ENCODE measurements at places on chromosomes 1 and 21.

- no peak for DNase-seq
These were observed 685.3 kb upstream of the CHRM3 start for GRCh38 chr1:238701024-238701423.

GRCh38 chr1:241532162-241532531 is at the start of gene KMO:
KMO (plus strand) TSS chr1:241532378; CDS start chr1:241532445, 67 bp downstream.
- no peak for DNase-seq

GRCh38 chr1:150259758-150260669 is 2.4 kb downstream of the CA14 start:
- DNase-seq: no peak

DNA sequence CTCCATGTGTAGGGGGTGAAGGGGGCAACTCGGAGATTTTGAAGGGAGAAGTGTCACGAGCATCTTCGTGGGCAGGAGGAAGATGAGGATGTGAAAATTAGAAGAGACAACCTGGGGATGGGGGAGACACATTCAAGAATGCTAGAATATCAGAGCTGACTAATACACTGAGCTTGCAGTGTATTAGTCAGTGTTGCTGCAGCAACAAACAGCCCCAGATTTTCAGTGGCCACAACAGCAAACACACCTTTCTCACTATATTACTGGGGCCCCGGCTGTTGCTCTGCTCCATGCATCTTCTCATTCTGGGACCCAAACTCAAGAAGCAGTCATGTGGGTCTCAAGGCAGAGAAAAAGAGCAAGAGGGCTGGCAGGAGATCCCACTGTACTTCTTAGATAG is 74.8 kb upstream of the SIM2 start:
- no peak for DNase-seq

GRCh38 chr1:196677781-196678509 is 26.1 kb downstream of the CFH start:
- no peak for DNase-seq

DNA sequence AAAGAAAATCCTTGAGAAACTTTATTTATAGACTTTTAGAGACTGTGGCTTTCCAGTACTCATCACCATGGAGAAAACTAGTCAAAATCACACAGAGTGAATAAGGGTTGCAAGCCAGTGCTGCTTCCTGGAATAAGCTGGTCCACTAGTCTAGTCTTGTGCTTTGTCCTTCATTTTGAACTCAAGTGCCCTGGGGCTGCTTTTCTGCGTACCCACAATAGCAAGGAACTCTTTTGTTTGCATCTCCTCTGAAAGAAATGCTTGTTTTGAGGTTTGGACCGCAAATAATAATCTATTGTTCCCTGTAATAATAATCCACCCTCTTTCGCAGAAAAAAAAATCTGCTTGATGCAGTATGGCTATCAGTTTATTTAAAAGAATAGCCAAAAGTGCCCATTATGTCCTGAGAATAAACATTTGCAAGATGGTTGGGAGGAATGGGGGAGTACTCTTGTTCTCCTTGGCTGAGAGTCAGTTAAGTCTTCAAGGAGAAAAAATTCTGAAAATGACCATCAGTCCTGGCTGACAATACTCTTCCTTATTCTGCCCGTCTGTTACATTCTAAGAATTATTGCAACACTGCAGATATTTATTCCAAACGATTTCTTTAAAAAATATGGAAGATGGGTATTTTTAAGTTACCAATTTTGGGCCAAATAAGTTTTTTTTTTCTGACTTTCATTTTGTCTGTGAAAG is 41.9 kb downstream of the MPZL1 start:
- DNase-seq: no peak

GRCh38 chr1:217425422-217425821 is 205.5 kb downstream of the GPATCH2 start:
- DNase-seq: no peak

- DNase-seq: no peak
These were observed 15.6 kb downstream of the C21orf91 start for GRCh38 chr21:17803536-17803935.

GRCh38 chr1:109091839-109092193 is 1.3 kb downstream of the TMEM167B start:
- DNase-seq: no peak

GRCh38 chr1:56578138-56578962 is 1.0 kb downstream of the PLPP3 start:
- no peak for DNase-seq

DNA sequence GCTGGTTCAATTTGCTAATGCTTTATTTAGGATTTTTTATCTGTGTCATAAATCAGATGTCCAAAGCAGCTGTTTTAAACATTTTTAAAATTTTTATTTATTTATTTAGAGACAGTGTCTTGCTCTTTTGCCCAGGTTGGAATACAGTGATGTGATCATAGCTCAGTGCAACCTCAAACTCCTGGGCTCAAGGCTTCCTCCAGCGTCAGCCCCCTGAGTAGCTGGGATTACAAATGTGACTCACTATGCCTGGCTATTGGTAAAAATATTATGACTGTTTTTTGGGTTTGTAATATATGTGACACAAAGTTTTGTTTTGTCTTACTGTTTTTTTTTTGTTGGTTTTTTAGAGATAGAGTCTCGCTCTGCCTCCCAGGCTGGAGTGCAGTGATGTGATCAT is 11.8 kb downstream of the ZBED6 start:
- no peak for DNase-seq

DNA sequence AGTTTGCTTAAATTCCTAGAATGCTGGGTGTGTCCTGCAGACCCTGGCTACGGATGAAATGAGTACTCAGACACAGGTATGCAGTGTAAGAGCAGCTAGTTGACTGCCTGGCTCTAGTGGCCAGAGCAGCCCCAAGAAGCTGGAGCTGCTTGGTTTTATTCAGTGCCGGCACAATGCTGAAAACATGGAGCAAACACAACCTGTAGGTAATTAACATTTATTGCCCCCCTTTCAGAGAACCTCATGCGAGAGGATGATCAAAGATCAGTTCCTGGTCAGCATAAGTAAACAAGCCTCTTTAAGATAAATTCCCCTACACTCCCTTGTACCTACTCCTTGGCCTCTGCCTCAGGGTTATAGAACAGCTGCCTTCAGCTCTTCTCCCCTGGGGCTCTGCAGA is 43.2 kb downstream of the MRPS6 start:
- no peak for DNase-seq

- no peak for DNase-seq
These were observed 140.5 kb downstream of the SLC44A5 start for GRCh38 chr1:75470448-75470847.

- DNase-seq: no peak
These were observed 25.7 kb upstream of the MACF1 start for GRCh38 chr1:39178541-39179431.

GRCh38 chr1:200749090-200749489 is 10.4 kb downstream of the CAMSAP2 start:
- DNase-seq: no peak

GRCh38 chr1:11188381-11188780 is 774 bp upstream of the ANGPTL7 start:
- no peak for DNase-seq

DNA sequence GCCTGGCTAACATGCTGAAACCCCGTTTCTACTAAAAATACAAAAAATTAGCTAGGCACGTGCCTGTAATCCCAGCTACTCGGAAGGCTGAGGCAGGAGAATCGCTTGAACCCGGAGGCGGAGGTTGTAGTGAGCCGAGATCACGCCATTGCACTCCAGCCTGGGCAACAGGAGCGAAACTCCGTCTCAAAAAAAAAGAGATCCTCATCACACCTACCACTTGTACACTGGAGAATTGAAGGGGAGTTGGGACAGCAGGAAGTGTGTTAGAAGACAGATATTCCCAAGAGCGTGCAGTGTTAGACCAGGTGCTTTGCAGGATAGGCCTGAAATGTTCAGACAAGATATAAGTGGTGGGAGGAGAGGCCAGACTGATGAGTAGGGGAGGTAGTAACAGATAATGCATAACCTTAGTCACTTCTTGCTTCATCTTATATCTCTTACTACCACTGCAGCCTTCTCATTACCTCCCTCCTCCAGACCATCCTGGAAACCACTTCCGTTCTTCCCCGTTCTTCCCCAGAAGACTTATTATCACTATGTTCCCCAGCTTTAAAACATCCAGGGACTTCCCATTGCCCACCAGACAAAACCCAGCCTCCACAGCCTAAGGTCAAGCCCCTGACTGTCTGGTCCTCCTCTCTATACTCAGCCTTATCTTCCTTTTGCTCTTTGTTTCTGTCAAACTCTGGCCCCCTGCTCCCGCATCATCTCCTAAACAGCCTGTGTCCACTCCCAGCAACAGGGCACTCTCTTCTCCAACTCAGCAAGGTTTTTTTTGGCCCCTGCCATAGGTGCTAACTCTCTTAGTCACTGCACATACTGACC is 21.3 kb downstream of the FAM20B start:
- DNase-seq: no peak

DNA sequence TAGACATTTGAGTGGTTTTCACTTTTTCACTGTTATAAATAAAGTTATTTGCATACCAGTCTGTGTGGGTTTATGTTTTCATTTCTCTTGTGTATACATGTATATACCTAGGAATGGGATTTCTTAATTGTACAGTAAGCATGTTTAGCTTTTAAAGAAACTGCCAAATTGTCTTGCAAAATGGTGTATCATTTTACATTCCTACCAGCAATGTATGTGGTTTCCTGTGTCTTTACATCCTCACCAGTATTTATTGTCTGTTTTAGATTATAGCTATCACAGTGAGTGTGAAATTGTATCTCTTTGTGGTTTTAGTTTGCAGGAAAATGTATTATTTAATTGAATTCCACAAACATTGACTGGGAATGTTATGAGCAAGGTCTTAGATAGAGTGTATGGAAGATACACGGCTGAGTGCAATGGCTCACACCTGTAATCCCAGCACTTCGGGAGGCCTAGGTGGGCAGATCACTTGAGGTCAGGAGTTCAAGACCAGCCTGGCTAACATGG is 57.3 kb downstream of the MACF1 start:
- DNase-seq: no peak

GRCh38 chr1:156709757-156710489 is 4.5 kb upstream of the CRABP2 start:
- DNase-seq: no peak

DNA sequence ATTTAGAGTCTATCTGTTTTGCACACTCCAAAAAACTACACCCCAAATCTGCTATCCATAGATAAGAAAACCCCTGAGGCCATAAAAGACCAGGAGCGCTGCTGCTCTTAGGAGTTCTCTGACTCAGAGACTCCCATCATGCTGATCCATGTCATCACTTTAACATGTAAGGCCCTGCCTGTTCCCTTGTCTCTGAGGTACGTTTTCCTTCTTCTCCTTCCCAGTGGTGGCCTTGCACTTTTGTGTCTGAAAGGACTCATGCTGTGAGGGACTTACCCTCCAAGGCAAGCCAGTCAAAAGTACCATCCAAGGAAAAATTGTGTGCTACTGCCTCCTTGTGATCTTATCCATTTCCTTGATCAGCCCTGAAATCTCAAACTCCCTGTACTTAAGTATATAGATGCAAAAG is 427.4 kb upstream of the NCAM2 start:
- no peak for DNase-seq

- no peak for DNase-seq
These were observed 108.5 kb upstream of the SERTAD4 start for GRCh38 chr1:210123924-210124589.

GRCh38 chr1:12473596-12474362 is 144.2 kb downstream of the DHRS3 start:
- no peak for DNase-seq

- DNase-seq: no peak
These were observed 683 bp upstream of the DMAP1 start for GRCh38 chr1:44212355-44213221.

GRCh38 chr1:19368050-19368449 is 55.9 kb downstream of the SLC66A1 start:
- no peak for DNase-seq

DNA sequence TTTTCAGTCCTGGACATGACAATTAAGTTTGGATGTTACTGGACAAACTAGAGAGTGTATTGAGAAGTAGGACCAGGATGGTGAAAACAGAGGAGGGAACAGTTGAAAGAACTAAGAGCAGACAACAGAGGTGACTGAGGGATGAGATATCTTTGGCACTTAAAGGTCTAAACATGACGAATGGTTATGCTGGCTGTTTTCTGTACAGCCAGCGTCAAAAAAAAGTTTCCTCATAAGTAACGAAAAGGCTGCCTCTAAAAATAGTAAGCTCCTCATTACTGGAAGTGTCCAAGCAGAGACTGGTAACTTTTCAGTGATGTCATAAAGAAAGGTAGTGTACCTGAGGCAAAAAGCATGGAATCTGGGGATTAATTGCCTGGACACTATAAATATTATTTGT is 35.2 kb upstream of the AK4 start:
- DNase-seq: no peak

DNA sequence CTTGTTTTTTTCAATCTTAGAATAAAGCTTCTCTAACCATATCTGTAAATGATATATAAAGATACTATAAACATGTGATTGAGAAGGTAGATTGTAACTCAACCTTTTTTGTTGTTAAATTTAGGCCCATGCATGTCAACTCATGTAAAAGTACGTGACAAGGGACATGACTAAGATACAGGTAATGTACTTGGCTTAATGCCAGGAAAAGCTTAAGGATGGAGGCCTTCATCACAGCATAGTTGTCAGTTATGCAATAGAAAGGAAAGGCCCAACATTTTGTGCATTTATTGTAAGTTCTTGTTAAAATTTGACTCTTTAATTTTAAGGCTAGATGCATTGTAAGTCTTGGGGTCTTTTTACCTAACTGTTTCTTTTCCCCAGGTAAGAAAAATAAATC is 305.1 kb downstream of the LTN1 start:
- no peak for DNase-seq

GRCh38 chr1:53590531-53591515 is 131.6 kb downstream of the DMRTB1 start:
- DNase-seq: no peak

GRCh38 chr1:93817819-93818569 is 61.0 kb downstream of the DNTTIP2 start:
- DNase-seq: no peak

- DNase-seq: no peak
These were observed 5.6 kb downstream of the ABCA4 start for GRCh38 chr1:94115254-94115899.

- DNase-seq: no peak
These were observed 28.2 kb upstream of the PRDX6 start for GRCh38 chr1:173448945-173449344.
